Tibial nerve (tissue), 4 donors: ENCODE measurements at places on chromosomes 3 and 15. TPM values are rescaled to one million over a fixed set of nuclear protein-coding genes. Genes with fewer than 3 reads are reported as not detected.
A peak's percentile ranks its signal among the peaks of the same experiment; 100 is the strongest.

Gene CFAP100
- not detected for total RNA-seq

Gene STRA6
- total RNA-seq, result 1.9 TPM

Gene CNTN3
- total RNA-seq, result 1.8 TPM

Gene TNFSF10
- 24.6 TPM for total RNA-seq

DNA sequence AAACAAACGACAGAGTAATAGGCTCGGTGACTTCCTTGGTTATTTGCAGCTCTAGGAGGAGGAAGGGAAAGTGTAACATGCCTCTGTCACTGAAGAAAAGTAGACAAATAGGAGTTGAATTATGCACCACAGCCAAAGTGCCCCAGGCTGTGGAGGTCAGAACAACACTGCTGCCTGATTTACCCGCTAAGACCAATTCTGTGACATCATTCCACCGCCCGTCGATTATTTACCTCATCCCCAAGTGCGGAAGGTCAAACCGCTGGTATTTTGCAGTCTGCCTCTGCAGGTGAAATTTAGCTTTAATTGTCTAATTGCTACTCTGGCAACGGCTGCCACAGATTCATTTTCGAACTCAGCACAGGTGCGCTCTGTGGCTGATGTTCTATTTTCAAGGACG, 106.3 kb upstream of the PRICKLE2 start:
- no peak for DNase-seq
- H3K27ac ChIP-seq, result no peak overlapping the region
- H3K4me3 ChIP-seq, result no peak overlapping the region
- no peaks in the 10 kb centered on the region for H3K4me1 ChIP-seq
- no peaks in the 10 kb centered on the region for H3K36me3 ChIP-seq
- no peaks in the 10 kb centered on the region for H3K27me3 ChIP-seq

GRCh38 chr3:56955492-56956111, 104.9 kb upstream of the SPATA12 start:
- DNase-seq, result no peak
- H3K27ac ChIP-seq, result no peak overlapping the region
- no peak overlapping the region for H3K4me3 ChIP-seq
- H3K36me3 ChIP-seq, result no peaks in the 10 kb centered on the region
- no peaks in the 10 kb centered on the region for H3K27me3 ChIP-seq

- no peak for DNase-seq
- H3K4me3 ChIP-seq, result peak overlapping the region; percentile 57
- H3K27ac ChIP-seq, result no peak overlapping the region
- H3K36me3 ChIP-seq, result no peaks in the 10 kb centered on the region
- peaks cover 10% of the 10 kb centered on the region for H3K27me3 ChIP-seq
Measured at GRCh38 chr3:155078711-155079467, 1.2 kb upstream of the MME start.

GRCh38 chr3:132461544-132461943, 44.2 kb downstream of the DNAJC13 start:
- no peaks in the 10 kb centered on the region for H3K4me1 ChIP-seq
- H3K27ac ChIP-seq, result no peak overlapping the region
- peaks cover 72% of the 10 kb centered on the region for H3K36me3 ChIP-seq
- no peaks in the 10 kb centered on the region for H3K27me3 ChIP-seq

DNA sequence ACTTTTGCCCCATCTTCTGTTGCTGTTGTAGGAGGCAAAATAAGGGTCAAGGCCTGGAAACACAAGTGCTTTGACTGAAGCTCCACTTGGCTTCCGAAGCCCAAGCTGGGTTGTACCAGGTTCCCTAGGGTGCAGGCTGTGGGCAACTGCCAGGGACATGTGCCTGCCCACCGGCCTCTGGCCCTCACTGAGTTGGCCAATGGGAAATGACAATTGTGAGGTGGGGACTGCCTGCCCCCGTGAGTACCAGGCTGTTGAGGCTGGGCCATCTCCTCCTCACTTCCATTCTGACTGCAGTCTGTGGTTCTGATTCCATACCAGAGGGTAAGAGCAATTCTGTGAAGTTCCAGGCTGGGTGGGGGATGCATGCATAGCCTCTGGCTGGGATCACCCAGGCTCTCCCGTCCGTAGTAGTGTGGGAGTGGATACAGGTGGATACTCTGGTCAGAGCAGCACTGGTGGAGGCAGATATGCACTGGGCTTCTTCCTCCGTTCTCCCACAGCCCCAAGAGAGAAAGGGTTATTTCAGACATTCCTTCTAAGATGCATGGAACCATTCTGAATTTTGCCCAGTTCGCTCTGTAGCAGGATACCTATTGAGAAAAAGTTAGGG, at the start of gene ADIPOQ:
Gene ADIPOQ (plus strand): TSS at position 285 of the 613 bp plus-strand sequence. CDS start 10,349 bp downstream, outside the sequence.
- no peaks in the 10 kb centered on the region for H3K27me3 ChIP-seq
- DNase-seq, result no peak
- no peak within 1 kb of the TSS for H3K27ac ChIP-seq
- no peak within 1 kb of the TSS for H3K4me3 ChIP-seq
- H3K4me1 ChIP-seq, result no peaks in the 10 kb centered on the region

- H3K27ac ChIP-seq, result no peak overlapping the region
- H3K36me3 ChIP-seq, result peaks cover 4% of the 10 kb centered on the region
- H3K4me3 ChIP-seq, result no peak overlapping the region
- DNase-seq, result no peak
Measured at GRCh38 chr3:183725387-183725786, 27.8 kb downstream of the YEATS2 start.

GRCh38 chr15:67072958-67073357, 7.6 kb downstream of the SMAD3 start:
- no peak overlapping the region for H3K4me3 ChIP-seq
- H3K36me3 ChIP-seq, result no peaks in the 10 kb centered on the region
- no peaks in the 10 kb centered on the region for H3K27me3 ChIP-seq
- no peak overlapping the region for H3K27ac ChIP-seq
- H3K4me1 ChIP-seq, result peaks cover 83% of the 10 kb centered on the region

DNA sequence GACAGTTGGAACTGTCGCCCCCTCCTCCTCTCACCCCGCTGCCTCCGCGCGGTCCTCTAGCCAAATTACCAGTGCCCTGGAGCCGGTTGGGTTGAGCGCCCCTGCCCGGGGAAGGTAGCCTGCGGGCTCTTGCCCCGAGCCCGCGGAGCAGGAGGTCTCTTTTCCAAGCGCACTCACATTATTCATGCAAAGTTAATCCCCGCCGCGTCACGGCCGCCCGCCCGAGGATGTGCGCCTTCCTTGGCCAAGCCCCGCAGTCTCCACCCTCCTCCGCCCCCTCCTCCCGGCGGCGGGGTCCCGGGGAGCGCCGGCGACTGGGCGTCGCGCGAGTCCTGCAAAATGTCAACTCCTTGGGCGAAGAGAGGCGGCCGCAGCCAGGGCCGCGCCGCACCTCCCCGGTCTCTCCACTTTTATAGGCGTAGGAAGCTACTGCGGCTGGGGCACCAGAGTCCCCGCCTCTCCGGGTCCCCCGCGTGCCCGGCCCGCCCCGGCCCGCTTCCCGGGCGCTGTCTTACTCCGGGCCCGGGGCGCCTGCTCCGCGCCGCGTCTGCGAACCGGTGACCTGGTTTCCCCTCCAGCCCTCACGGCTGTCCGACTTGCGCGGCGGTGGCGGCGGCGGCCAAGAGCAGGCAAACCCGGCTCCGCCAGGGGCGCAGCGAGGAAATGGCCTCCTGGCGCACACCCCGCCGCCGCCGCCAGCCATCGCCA, at the start of gene THRB:
Gene THRB (minus strand): TSS at position 233 of the 708 bp plus-strand sequence.
- peak within 1 kb of the TSS; percentile 64 for H3K4me3 ChIP-seq
- no peaks in the 10 kb centered on the region for H3K36me3 ChIP-seq
- no peaks in the 10 kb centered on the region for H3K4me1 ChIP-seq
- H3K27me3 ChIP-seq, result peaks cover 11% of the 10 kb centered on the region
- peak within 1 kb of the TSS; percentile 78 for H3K27ac ChIP-seq
- DNase-seq, result peak; percentile 44

DNA sequence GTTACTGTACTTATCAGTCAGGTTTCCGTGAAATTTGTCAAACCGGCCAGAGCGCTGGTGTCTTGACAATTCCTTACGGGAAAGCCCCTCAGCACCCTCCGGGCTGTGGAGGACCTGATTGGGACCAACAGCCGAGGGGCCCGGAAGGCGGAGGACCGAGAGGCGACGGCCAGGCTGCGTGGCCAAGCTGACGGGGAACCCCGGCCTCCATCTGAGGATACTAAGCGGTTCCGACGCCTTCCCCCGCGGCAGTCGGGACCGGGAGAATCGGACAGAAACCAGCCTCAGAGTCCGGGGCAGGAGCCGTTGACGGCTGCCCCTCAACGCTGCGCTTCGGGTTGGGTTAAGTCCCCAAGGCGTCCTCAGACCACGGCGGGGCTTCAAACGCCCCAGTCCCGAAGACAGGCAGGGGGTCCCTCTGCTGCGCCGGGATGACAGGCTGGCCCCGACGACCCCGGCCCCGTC, 499 bp downstream of the ALDH1A2 start:
- H3K27ac ChIP-seq, result no peak overlapping the region
- H3K27me3 ChIP-seq, result no peaks in the 10 kb centered on the region
- peak overlapping the region; percentile 20 for H3K4me3 ChIP-seq
- H3K36me3 ChIP-seq, result no peaks in the 10 kb centered on the region
- no peaks in the 10 kb centered on the region for H3K4me1 ChIP-seq
